T-helper 17 cell (primary cell): ENCODE measurements at places on chromosomes 1 and 21.

DNA sequence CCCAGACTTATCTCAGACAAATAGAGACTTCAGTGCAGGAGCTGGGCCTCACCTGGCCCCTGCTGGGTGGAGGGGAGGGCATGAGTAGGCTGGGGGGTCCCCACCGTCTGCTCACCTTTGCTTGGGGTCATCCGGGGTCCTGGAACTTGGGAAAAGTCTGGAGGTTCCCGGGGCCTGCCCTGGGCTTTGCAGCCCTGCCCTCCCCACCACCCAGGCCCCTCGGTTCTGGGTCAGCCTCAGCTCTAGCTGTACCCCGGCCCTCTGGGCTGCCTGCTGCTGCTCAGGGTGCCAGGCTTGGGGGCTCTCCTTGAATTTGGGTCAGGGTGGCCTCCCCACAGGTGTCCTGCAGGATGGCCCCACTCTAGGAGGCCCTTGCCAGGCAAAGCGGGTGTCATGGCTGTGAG is 2.4 kb upstream of the TMEM52 start:
- H3K27me3 ChIP-seq, result no peaks in the 10 kb centered on the region
- H3K27ac ChIP-seq, result no peak overlapping the region
- no peak overlapping the region for H3K4me3 ChIP-seq
- peaks cover 3% of the 10 kb centered on the region for H3K4me1 ChIP-seq

DNA sequence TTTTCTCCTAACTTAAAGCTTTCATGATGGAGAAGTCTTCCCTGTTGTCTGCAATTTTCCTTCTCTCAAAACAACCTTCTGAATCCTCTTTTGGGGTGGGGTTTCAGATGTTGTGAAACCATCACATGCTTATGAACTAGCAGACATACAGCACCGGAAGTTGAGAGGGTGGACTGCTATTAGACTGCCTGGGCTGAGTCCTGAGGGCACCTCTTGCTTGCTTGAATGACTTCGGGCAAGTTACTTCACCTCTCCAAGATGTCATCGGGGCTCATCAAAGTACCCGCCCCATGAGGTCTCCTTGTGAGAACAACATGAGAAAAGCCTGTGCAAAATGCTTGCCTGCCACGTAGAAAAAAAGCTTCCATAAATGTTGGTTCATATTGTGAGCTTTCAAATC is 89.6 kb downstream of the CCDC185 start:
- peaks cover 34% of the 10 kb centered on the region for H3K27me3 ChIP-seq
- DNase-seq, result no peak
- H3K36me3 ChIP-seq, result peaks cover 3% of the 10 kb centered on the region
- peaks cover 18% of the 10 kb centered on the region for H3K4me1 ChIP-seq
- H3K27ac ChIP-seq, result peak overlapping the region; percentile 29
- no peak overlapping the region for H3K4me3 ChIP-seq

- peak overlapping the region; percentile 96 for H3K4me3 ChIP-seq
- H3K27ac ChIP-seq, result peak overlapping the region; percentile 89
- peaks cover 4% of the 10 kb centered on the region for H3K36me3 ChIP-seq
- peaks cover 46% of the 10 kb centered on the region for H3K4me1 ChIP-seq
- peak; percentile 42 for DNase-seq
These were observed 539 bp downstream of the ATP8B2 start for GRCh38 chr1:154325583-154326545.

DNA sequence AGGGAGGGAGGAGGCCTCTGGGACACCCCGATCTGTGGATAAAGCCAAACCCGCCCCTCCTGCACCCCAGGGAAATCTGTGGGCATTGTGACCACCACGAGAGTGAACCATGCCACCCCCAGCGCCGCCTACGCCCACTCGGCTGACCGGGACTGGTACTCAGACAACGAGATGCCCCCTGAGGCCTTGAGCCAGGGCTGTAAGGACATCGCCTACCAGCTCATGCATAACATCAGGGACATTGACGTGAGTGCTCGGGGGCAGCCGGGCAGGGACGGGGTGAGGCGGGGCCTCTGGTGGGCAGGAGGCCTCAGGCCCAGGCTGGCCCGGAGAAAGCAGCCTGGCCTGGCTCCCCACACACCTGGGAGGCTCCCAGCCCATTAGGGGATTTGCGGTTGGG is 54.7 kb downstream of the ALPL start:
- H3K4me1 ChIP-seq, result peaks cover 5% of the 10 kb centered on the region
- no peak overlapping the region for H3K4me3 ChIP-seq
- H3K36me3 ChIP-seq, result peaks cover 3% of the 10 kb centered on the region

- peaks cover 33% of the 10 kb centered on the region for H3K27me3 ChIP-seq
- DNase-seq, result no peak
- H3K4me3 ChIP-seq, result no peak overlapping the region
- peaks cover 8% of the 10 kb centered on the region for H3K4me1 ChIP-seq
- peaks cover 9% of the 10 kb centered on the region for H3K36me3 ChIP-seq
- H3K27ac ChIP-seq, result no peak overlapping the region
These were observed 42.9 kb upstream of the CD2 start for GRCh38 chr1:116711263-116711840.

- DNase-seq, result no peak
- no peak overlapping the region for H3K27ac ChIP-seq
- peaks cover 4% of the 10 kb centered on the region for H3K27me3 ChIP-seq
- no peaks in the 10 kb centered on the region for H3K36me3 ChIP-seq
- H3K4me3 ChIP-seq, result no peak overlapping the region
- no peaks in the 10 kb centered on the region for H3K4me1 ChIP-seq
These were observed 17.8 kb downstream of the COL24A1 start for GRCh38 chr1:86138746-86139145.
